A549 treated with Hydrocortisone at 1 μM for 4 hours (cell line): ENCODE measurements at places on chromosomes 12 and 14. TPM values are rescaled to one million over a fixed set of nuclear protein-coding genes. Genes with fewer than 3 reads are reported as not detected.

RBP5 gene
- not detected in 5 replicates for total RNA-seq

ZFYVE1 gene
- total RNA-seq: 9.6 to 11.2 TPM (median 9.6 TPM) in 5 replicates

DPPA3 gene
- not detected in 5 replicates for total RNA-seq

SSPN gene
- total RNA-seq: 0.37 to 0.63 TPM (median 0.47 TPM) in 5 replicates

SYT1 gene
- 4.1 to 7.0 TPM (median 5.3 TPM) in 5 replicates for total RNA-seq

TSPAN19 gene
- total RNA-seq: not detected in 5 replicates

SELPLG gene
- total RNA-seq: 0.64 to 1.2 TPM (median 0.91 TPM) in 5 replicates

KRT79 gene
- 0.08 TPM in 1 of 5 replicates, not detected in the others for total RNA-seq

RAD51AP1 gene
- total RNA-seq: 14.8 to 26.3 TPM (median 17.7 TPM) in 5 replicates

ITGB7 gene
- total RNA-seq: 0.22 to 0.63 TPM (median 0.54 TPM) in 5 replicates

DTX1 gene
- 0.41 to 0.50 TPM (median 0.45 TPM) in 5 replicates for total RNA-seq

KRT3 gene
- total RNA-seq: 0.03 to 0.13 TPM in 2 of 5 replicates, not detected in the others

KLRK1 gene
- total RNA-seq: 0.08 TPM in 1 of 5 replicates, not detected in the others

CLEC4C gene
- not detected in 5 replicates for total RNA-seq

CLEC4A gene
- total RNA-seq: 0.21 TPM in 1 of 5 replicates, not detected in the others

SLC38A2 gene
- total RNA-seq: 99.4 to 139 TPM (median 132 TPM) in 5 replicates

TAS2R30 gene
- total RNA-seq: 0.05 to 0.06 TPM in 2 of 5 replicates, not detected in the others

MRPL51 gene
- 256 to 331 TPM (median 322 TPM) in 5 replicates for total RNA-seq

AICDA gene
- total RNA-seq: 0.13 to 0.28 TPM (median 0.24 TPM) in 5 replicates

MIA2 gene
- total RNA-seq: 19.4 to 24.6 TPM (median 20.1 TPM) in 5 replicates

GPRC5D gene
- total RNA-seq: not detected in 5 replicates

IL22 gene
- not detected in 5 replicates for total RNA-seq

TIGAR gene
- 39.3 to 44.4 TPM (median 42.6 TPM) in 5 replicates for total RNA-seq

SLC35F4 gene
- not detected in 5 replicates for total RNA-seq

SMOC1 gene
- total RNA-seq: 15.9 to 22.4 TPM (median 17.8 TPM) in 5 replicates

GLIPR1L1 gene
- total RNA-seq: not detected in 5 replicates

UNG gene
- 86.9 to 98.2 TPM (median 89.4 TPM) in 5 replicates for total RNA-seq

POLE2 gene
- 10.2 to 16.0 TPM (median 12.4 TPM) in 5 replicates for total RNA-seq

FOXA1 gene
- 5.1 to 6.7 TPM (median 6.2 TPM) in 5 replicates for total RNA-seq

ARHGEF40 gene
- total RNA-seq: 7.4 to 9.9 TPM (median 8.6 TPM) in 5 replicates

STAT6 gene
- total RNA-seq: 41.7 to 48.9 TPM (median 46.6 TPM) in 5 replicates

KRT73 gene
- 0.06 TPM in 1 of 5 replicates, not detected in the others for total RNA-seq

LBHD2 gene
- total RNA-seq: 0.16 to 0.24 TPM in 2 of 5 replicates, not detected in the others

KLRC1 gene
- not detected in 5 replicates for total RNA-seq

FKBP4 gene
- 90.9 to 103 TPM (median 98.7 TPM) in 5 replicates for total RNA-seq

RAPGEF3 gene
- 0.45 to 0.62 TPM (median 0.56 TPM) in 5 replicates for total RNA-seq

DCAF5 gene
- 14.5 to 20.6 TPM (median 18.8 TPM) in 5 replicates for total RNA-seq

TMEM132C gene
- not detected in 5 replicates for total RNA-seq

DAAM1 gene
- 8.1 to 15.5 TPM (median 10.7 TPM) in 5 replicates for total RNA-seq

RD3L gene
- total RNA-seq: not detected in 5 replicates

HOXC6 gene
- 3.8 to 4.8 TPM (median 4.7 TPM) in 5 replicates for total RNA-seq

OAS1 gene
- total RNA-seq: 27.1 to 42.4 TPM (median 35.3 TPM) in 5 replicates

OR10AD1 gene
- not detected in 5 replicates for total RNA-seq

FOXN4 gene
- total RNA-seq: 0.03 to 0.08 TPM (median 0.03 TPM) in 3 of 5 replicates, not detected in the others

FAM161B gene
- 1.5 to 1.8 TPM (median 1.7 TPM) in 5 replicates for total RNA-seq

SLC17A8 gene
- 0.12 TPM in 1 of 5 replicates, not detected in the others for total RNA-seq

COCH gene
- 21.3 to 28.0 TPM (median 25.2 TPM) in 5 replicates for total RNA-seq

ANKRD33 gene
- 0.03 to 0.15 TPM in 2 of 5 replicates, not detected in the others for total RNA-seq

LMNTD1 gene
- total RNA-seq: not detected in 5 replicates

ASCL1 gene
- 0.03 TPM in 1 of 5 replicates, not detected in the others for total RNA-seq

ADCY4 gene
- total RNA-seq: not detected in 5 replicates

PAX9 gene
- total RNA-seq: 2.5 to 3.5 TPM (median 3.0 TPM) in 5 replicates

PZP gene
- not detected in 5 replicates for total RNA-seq

EIF2S3B gene
- total RNA-seq: 0.43 to 0.97 TPM (median 0.52 TPM) in 5 replicates

CALM1 gene
- total RNA-seq: 280 to 369 TPM (median 355 TPM) in 5 replicates

NFATC4 gene
- 0.10 to 0.31 TPM (median 0.15 TPM) in 4 of 5 replicates, not detected in the other for total RNA-seq

OASL gene
- 1.8 to 3.2 TPM (median 2.5 TPM) in 5 replicates for total RNA-seq
